ENCODE measurements at places on chromosomes 5 and 9. TPM values are rescaled to one million over a fixed set of nuclear protein-coding genes. Genes with fewer than 3 reads are reported as not detected.

DNA sequence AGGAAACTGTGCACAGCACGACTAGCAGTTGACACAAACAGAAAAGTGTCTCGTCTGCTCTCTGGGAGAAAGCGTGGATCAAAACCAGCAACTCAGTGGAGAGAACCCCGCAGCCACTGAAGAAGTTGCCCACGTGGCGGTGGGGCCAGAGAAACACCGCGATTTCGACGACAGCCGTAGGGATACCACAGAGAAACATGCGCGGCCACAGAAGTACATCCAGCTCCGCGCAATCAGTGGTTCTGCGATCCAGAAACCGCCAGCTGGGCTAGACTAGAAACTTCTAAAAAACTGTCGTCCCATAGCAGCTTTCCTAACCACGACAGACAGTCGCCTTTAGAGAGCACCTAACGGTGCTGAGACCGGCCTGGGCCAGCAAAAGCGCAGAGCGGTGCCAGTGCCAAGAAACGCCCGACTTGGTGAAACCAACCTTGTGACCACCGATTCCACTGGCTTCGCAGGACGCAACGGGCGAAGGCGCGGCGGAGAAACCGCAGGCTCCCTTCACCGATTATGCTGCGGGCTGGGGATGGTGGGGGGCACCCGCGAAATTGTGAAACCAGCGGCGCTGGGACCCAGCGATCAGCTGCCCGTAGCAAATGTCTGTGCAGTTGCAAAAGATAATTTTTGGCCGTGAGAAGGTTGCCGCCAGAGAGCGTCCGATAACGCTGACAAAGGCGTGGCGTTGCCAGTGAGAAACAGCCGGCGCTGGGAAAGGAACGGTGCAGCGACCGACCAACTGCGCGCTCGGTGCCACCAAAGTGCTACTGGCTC, 2.7 kb upstream of the ANXA2R start:
- H3K27ac ChIP-seq = peak overlapping the region; percentile 86
- peaks cover 15% of the 10 kb centered on the region for H3K4me1 ChIP-seq
- no peak for DNase-seq

Gene SMAD5
- 47.9 TPM for total RNA-seq

DNA sequence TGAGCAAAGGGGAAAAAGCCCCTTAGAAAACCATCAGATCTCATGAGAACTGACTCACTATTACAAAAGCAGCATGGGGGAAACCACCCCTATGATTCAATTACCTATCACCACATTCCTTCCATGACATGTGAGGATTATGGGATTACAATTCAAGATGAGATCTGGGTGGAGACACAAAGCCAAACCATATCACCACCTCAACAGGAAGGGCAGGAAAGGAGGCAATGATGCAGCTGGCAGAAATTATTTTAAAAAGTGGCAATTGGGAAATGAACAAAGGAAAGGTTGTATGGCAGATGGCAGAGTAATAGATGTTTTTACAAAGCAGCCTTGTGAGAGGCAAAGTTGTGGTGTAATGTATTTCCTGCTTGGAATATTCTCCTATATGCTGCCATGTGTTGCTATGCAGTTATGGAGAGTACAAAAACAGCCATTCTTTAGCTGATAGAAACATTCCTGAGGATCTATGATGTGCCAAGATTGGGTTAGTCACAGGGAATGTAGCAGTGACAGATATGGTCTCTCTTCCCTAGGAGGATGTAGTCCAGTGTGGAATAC, 138.8 kb downstream of the SMC2 start:
- no peak overlapping the region for H3K27ac ChIP-seq
- no peaks in the 10 kb centered on the region for H3K36me3 ChIP-seq
- H3K27me3 ChIP-seq = no peaks in the 10 kb centered on the region
- H3K4me3 ChIP-seq = no peak overlapping the region
- no peaks in the 10 kb centered on the region for H3K4me1 ChIP-seq

- no peak overlapping the region for H3K27ac ChIP-seq
- H3K4me1 ChIP-seq = no peaks in the 10 kb centered on the region
- H3K27me3 ChIP-seq = no peaks in the 10 kb centered on the region
- DNase-seq = no peak
- H3K4me3 ChIP-seq = no peak overlapping the region
- H3K36me3 ChIP-seq = no peaks in the 10 kb centered on the region
These were observed 513.7 kb upstream of the WWC1 start for GRCh38 chr5:167777746-167778145.

Gene DBH
- not detected for total RNA-seq

- H3K4me1 ChIP-seq = no peaks in the 10 kb centered on the region
- no peaks in the 10 kb centered on the region for H3K27me3 ChIP-seq
- DNase-seq = peak; percentile 68
- H3K27ac ChIP-seq = no peak overlapping the region
- H3K4me3 ChIP-seq = no peak overlapping the region
- H3K36me3 ChIP-seq = no peaks in the 10 kb centered on the region
These were observed 14.6 kb downstream of the ADAMTS16 start for GRCh38 chr5:5154733-5155132.

GRCh38 chr5:16902846-16903245, 33.2 kb downstream of the MYO10 start:
- no peaks in the 10 kb centered on the region for H3K4me1 ChIP-seq
- no peak overlapping the region for H3K27ac ChIP-seq
- no peak for DNase-seq
- no peak overlapping the region for H3K4me3 ChIP-seq
- H3K27me3 ChIP-seq = no peaks in the 10 kb centered on the region

Gene PRRX2
- total RNA-seq = 10.2 TPM

Gene DENND1A
- total RNA-seq = 19.2 TPM

GRCh38 chr5:38115318-38115827, 143.0 kb upstream of the EGFLAM start:
- no peaks in the 10 kb centered on the region for H3K27me3 ChIP-seq
- DNase-seq = peak; percentile 75
- H3K4me3 ChIP-seq = no peak overlapping the region
- no peaks in the 10 kb centered on the region for H3K4me1 ChIP-seq
- H3K27ac ChIP-seq = no peak overlapping the region
- no peaks in the 10 kb centered on the region for H3K36me3 ChIP-seq

- H3K27me3 ChIP-seq = no peaks in the 10 kb centered on the region
- peak; percentile 17 for DNase-seq
- no peaks in the 10 kb centered on the region for H3K36me3 ChIP-seq
- H3K27ac ChIP-seq = no peak overlapping the region
These were observed 233.6 kb downstream of the MARCHF11 start for GRCh38 chr5:15946026-15946425.
